Ammon's horn (tissue), 1 donor: ENCODE measurements at places on chromosomes 3 and 15.

GRCh38 chr3:110779581-110779980 is 292.0 kb upstream of the NECTIN3 start:
- DNase-seq = no peak

DNA sequence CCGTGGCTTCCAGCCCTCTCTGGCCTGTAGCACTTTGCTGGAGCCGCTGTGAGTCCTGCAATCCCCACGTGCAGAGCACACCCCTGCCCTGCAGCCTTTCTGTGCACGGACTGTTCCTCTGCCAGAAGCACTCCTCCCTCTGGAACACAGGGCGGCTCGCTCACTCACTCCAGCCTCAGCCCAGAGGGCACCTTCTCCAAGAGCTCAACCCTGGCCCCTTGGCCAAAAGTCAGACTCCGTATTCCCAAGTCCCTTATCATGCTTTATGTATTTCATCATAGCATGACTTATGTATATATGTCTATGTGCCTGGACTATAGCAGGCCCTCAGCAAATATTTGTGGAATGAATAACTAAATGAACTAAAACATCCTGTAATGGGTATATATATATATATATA is 63.2 kb downstream of the ASB7 start:
- DNase-seq = no peak

GRCh38 chr15:77084436-77084835 is 13.5 kb upstream of the TSPAN3 start:
- DNase-seq = no peak

- DNase-seq = no peak
These were observed 158.1 kb upstream of the CTDSPL start for GRCh38 chr3:37703626-37704025.

DNA sequence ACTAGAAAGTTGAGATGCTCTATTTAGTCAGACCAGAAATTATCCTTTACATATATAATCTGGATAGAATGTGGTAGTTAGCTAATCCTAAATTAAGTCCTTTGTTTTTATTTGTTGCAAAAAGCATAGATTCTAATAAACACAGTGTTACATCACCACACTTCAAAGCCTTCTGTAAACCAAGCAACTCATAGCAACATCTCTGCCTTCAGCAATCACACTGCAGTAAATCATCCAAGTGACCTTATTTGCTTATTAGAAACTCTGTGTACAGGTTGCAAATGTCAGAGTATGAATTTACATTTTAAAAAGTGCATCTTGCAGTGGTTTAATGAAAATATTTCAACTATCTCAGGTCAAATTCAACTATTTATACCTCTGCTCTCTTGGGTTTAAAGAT is 242.5 kb downstream of the GBE1 start:
- DNase-seq = no peak
